ENCODE measurements at places on chromosomes 6 and 20. TPM values are rescaled to one million over a fixed set of nuclear protein-coding genes. Genes with fewer than 3 reads are reported as not detected.

Gene VGLL2
- not detected for total RNA-seq

Gene EYA4
- 3.9 TPM for total RNA-seq

Gene CLIC5
- total RNA-seq = not detected

Gene MAS1
- not detected for total RNA-seq

Gene ADGRB3
- total RNA-seq = not detected

Gene ACSS1
- total RNA-seq = 1.3 TPM

Gene ZC2HC1B
- 1.3 TPM for total RNA-seq

Gene PLEKHG1
- 16.2 TPM for total RNA-seq

Gene TAAR2
- total RNA-seq = not detected

Gene SSTR4
- not detected for total RNA-seq

Gene FILIP1
- total RNA-seq = not detected

Gene CST5
- not detected for total RNA-seq

Gene WFDC12
- total RNA-seq = not detected

Gene ABHD16B
- not detected for total RNA-seq

Gene SLC17A1
- not detected for total RNA-seq

Gene OPRL1
- total RNA-seq = 0.28 TPM

Gene HSPA12B
- 0.14 TPM for total RNA-seq

Gene FAXC
- total RNA-seq = 3.9 TPM

Gene PAX1
- not detected for total RNA-seq

Gene SLC35D3
- not detected for total RNA-seq
